A549 treated with ZK216348 at 1 μM for 4 hours (cell line): ENCODE measurements at places on chromosomes 5 and 9. TPM values are rescaled to one million over a fixed set of nuclear protein-coding genes. Genes with fewer than 3 reads are reported as not detected.

The PAIP2 gene
- 72.7 to 120 TPM (median 86.5 TPM) in 5 replicates for total RNA-seq

The RASGEF1C gene
- total RNA-seq, result 0.50 TPM in 1 of 5 replicates, not detected in the others

The PCDHGA6 gene
- total RNA-seq, result 0.05 to 0.29 TPM (median 0.20 TPM) in 5 replicates

The CLTB gene
- total RNA-seq, result 75.3 to 132 TPM (median 128 TPM) in 5 replicates

The MAMDC2 gene
- total RNA-seq, result 0.18 to 0.43 TPM (median 0.21 TPM) in 5 replicates

The CCL27 gene
- total RNA-seq, result 0.25 to 0.94 TPM (median 0.34 TPM) in 3 of 5 replicates, not detected in the others

The SAPCD2 gene
- total RNA-seq, result 12.1 to 27.8 TPM (median 24.6 TPM) in 5 replicates

The SPATA31D4 gene
- not detected in 5 replicates for total RNA-seq

The BAAT gene
- total RNA-seq, result 0.42 to 0.57 TPM (median 0.51 TPM) in 5 replicates
